ENCODE measurements at places on chromosomes 11 and 22. TPM values are rescaled to one million over a fixed set of nuclear protein-coding genes. Genes with fewer than 3 reads are reported as not detected.

GRCh38 chr11:102241026-102241425 is 76.3 kb upstream of the BIRC3 start:
- H3K27ac ChIP-seq = no peak overlapping the region
- H3K4me3 ChIP-seq = no peak overlapping the region
- H3K36me3 ChIP-seq = no peaks in the 10 kb centered on the region
- H3K4me1 ChIP-seq = peaks cover 12% of the 10 kb centered on the region
- DNase-seq = no peak
- H3K27me3 ChIP-seq = no peaks in the 10 kb centered on the region

DNA sequence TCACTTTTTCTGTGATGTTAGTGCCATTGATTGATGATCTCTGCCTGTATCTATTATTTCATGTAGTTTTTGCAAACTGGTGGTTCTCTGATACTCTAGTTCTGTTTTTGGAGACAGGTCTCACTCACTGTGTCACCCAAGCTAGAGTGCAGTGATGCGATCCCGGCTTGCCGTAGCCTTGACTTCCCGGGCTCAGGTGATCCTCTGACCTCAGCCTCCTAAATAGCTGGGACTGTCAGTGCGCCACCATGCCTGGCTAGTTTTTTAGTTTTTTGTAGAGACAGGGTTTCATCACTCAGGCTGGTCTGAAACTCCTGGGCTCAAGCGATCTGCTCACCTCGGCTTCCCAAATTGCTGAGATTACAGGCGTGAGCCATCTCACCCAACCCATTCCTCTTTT is 16.4 kb downstream of the TEAD1 start:
- no peak overlapping the region for H3K4me3 ChIP-seq
- H3K4me1 ChIP-seq = peaks cover 38% of the 10 kb centered on the region
- H3K27me3 ChIP-seq = no peaks in the 10 kb centered on the region
- H3K36me3 ChIP-seq = no peaks in the 10 kb centered on the region
- no peak overlapping the region for H3K27ac ChIP-seq
- DNase-seq = no peak

DNA sequence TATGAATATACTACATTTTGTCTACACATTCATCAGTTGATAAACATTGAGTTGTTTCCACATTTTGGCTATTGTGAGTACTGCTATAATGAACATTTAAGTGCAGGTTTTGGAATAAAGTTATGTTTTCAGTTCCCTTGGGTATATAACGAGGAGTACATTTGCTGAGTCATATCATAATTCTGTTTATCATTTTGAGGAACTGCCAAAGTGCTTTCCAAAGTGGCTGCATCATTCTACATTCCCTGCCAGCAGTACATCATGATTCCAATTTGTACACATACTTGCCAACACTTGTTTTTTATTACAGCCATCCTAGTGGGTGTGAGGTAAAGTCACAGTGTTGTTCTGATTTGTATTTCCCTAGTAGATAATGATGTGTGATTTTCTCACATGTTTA is 1458.6 kb upstream of the TENM4 start:
- H3K27ac ChIP-seq = no peak overlapping the region
- H3K27me3 ChIP-seq = no peaks in the 10 kb centered on the region
- H3K36me3 ChIP-seq = no peaks in the 10 kb centered on the region
- no peaks in the 10 kb centered on the region for H3K4me1 ChIP-seq
- peak; percentile 16 for DNase-seq

GRCh38 chr22:47230251-47230650 is 467.8 kb downstream of the TBC1D22A start:
- no peak overlapping the region for H3K27ac ChIP-seq
- no peak overlapping the region for H3K4me3 ChIP-seq
- no peak for DNase-seq
- H3K27me3 ChIP-seq = no peaks in the 10 kb centered on the region
- H3K4me1 ChIP-seq = no peaks in the 10 kb centered on the region

DNA sequence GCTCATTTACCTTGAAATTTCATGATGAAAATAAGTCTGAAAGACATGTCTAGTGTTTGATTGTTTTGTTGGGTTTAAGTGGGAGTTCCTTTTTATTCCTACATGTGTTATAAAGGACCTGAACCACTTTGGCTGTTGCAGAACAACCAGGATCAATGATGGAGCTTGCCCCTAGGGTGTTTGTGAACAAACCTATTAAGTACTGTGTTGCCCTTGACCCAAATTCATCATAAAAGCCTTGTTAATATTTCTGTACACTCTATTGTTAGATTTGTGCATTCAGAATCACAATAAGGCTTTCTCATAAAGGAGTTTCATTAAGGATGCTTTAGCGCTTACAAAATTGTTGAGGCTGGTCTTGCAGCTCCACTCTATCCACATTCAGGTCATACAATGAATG is 452.6 kb downstream of the NELL1 start:
- no peak overlapping the region for H3K27ac ChIP-seq
- no peaks in the 10 kb centered on the region for H3K4me1 ChIP-seq
- DNase-seq = no peak
- no peaks in the 10 kb centered on the region for H3K36me3 ChIP-seq
- no peak overlapping the region for H3K4me3 ChIP-seq

KCNJ1 gene
- not detected for total RNA-seq

E2F8 gene
- 0.89 TPM for total RNA-seq
